ENCODE measurements at places on chromosomes 1 and 21.

DNA sequence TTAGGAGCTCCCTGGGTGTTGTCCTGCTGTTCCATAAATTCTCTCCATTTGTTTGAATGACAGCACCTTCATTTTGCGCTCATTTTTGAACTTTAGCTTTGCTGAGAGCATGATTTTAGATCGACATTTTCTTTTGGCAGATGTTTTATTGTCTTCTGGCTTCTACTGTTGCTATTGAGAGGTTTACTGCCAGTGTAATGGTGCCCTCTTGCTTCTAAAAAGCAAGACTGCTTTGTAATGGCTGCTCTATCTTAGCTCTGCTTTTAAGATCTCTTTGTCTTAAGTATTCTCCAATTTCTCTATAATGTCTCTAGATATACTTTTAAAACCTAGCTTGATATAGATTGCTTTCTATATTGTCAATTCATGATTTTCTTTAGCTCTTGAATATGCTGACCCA is 27.8 kb downstream of the THEM4 start:
- DNase-seq: no peak

DNA sequence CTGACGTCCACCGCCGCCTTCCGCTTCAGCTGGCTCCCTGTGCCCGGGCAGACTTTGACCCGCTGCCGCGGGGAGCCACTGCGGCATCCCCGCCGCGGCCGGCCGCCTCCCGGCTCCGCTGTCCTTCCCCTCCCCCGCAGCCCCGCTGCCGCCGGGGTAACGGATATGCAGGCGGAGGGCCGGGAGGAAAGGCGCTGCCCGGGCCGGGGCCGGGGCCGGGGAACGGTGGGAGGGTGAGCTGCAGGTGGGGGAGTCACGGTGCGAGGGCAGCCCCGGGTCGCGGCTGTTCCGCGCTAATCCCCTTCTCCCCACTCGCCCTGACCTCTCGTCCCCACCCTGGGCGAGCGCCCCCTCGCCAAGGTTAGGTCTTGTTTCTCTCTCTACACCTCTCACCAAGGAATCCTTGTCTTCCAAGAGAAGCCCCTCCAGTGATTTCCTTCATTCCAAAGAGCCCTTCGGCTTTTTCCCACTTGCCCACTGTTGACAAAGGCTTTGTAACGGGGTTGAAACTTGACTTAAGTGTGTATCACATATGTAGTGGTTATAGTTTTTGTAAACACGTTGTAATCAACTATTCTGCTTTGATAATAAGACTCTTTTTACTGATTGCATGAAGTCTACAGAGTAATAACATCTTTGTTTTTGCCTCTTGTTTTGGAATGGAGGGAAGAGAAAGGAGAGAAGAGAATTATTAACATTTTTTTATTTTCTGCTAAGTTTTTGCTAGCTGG is 669 bp downstream of the XPR1 start:
- DNase-seq: peak; percentile 69

DNA sequence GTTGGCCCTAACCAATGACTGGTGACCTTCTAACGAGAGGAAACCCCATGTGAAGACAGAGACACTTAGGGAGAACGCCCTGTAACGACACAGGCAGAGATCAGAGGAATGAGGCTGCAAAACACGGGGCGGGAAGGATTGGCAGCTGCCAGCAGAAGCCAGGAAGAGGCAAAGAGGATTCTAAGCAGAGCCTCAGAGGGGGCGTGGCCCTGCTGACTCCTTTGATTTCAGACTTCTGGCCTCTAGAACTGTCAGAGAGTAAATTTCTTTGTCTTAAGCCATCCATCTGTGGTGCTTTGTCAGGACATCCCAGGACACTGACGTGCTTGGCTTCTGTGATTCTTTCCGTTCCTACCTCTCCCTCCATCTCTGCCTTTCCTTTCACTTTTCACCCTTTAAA is 79.3 kb downstream of the SH3BGR start:
- no peak for DNase-seq

GRCh38 chr21:43354026-43354420 is 72.9 kb downstream of the SIK1 start:
- DNase-seq: no peak

GRCh38 chr1:107870696-107871095 is 94.3 kb downstream of the VAV3 start:
- DNase-seq: no peak

GRCh38 chr21:42392731-42393442 is 3.0 kb downstream of the TMPRSS3 start:
- peak; percentile 53 for DNase-seq

Measured in CD4-positive, alpha-beta T cell treated with Interleukin-6 for 4 hours (primary cell).